Adipocyte (in vitro differentiated cells): ENCODE measurements at places on chromosomes 4 and X.

GRCh38 chr4:12178614-12179610 is 750.2 kb upstream of the HS3ST1 start:
- no peak for DNase-seq

DNA sequence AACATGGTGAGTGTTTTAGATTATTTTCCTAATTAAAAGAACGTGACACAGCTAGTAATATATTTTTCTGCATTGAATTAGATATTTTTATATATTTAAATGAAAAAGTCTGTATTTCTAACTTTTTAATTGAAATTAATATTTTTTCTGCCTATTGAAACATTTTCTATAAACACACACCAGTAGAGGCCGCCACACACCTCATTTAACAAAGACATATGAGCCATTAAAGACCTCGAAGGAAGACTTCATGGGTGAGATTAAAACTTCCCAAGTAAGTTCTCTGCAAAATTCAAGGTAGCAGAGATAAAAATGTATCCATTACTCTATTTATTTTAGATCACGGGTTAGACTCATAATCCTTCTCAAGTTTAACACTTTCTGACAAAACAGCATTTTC is 8.3 kb downstream of the SLITRK2 start:
- DNase-seq = peak; percentile 12

- no peak for DNase-seq
Measured at GRCh38 chr4:5894266-5894665, 1.4 kb upstream of the CRMP1 start.

DNA sequence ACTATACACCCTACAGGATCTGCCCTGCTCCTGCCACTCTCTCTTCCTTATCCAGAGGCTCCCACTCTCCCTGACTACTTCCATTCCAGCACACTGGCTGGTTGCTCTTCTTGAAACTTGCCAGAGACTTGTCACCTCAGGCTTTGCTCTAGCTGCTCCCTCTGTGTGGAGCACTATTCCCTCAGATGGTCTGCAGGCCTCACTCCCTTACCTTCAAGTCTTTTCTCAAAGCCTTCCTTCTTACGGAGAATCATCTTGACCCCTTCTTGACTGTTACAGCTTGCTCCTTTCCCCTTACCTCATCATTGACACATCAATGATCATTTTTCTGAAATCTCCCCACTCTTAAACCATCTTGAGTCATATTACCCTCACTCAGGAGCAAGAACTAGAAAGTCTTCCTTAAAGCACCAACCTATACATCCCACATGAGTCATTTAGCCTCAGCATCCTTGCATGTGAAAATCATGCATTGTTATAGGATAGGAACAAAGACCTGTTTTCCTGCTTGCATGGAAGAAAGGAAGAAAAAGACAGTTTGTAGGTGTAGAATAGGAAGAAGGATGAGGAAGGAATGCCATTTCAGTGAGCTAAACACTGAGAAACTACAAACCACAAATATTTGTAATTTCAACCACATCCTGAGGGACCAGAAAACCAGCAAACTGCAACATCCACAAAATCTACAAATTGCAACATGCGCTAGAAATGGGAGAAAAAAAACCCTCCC is 55.7 kb downstream of the ANTXR2 start:
- DNase-seq = peak; percentile 78

GRCh38 chr4:147717878-147718277 is 14.0 kb upstream of the ARHGAP10 start:
- DNase-seq = no peak

DNA sequence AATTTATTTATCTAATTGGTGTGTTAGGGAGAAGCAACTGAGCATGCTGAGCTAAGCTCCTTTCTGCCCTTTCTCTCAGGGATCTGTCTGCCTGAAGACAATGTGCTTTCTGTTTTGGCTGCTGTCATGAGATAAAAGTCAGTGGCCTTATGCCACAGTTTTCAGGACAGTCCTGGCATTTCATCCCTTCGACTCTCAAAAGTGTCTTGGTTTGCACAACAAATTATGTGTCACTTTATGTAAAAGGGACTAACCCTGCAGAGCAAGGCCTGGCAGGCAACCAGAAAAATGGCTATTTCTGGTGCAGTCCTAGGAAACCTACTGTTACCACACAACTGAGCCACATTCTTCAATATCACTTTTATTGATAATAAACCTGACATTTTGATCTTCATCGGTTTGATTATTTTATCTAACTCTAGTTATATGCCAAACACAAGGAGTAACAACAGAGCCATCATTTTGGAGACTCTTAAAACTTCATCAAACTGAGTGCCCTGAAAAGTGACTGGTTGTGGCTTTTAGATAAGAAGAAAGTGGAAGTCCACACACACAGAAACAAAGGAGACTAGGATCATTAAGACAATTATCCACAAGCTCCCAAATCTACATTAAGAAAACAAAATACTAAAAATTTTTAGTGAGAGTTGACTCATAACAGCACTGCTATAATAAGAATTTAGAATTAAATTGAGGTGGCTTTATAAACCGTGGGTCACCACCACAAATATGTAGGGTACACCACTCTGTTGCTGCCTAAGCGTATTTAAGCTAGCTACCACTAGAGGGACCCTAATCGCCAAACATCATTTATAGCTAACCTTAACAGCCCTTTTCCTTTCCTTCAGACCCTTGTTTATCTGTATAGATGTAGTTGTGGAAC is 95.9 kb upstream of the PTPN13 start:
- peak; percentile 86 for DNase-seq

- DNase-seq = peak; percentile 51
Measured at GRCh38 chrX:46165411-46165810, 379.8 kb downstream of the ZNF674 start.

GRCh38 chr4:159395693-159396092 is 292.8 kb downstream of the RAPGEF2 start:
- no peak for DNase-seq

- DNase-seq = no peak
Measured at GRCh38 chrX:30900227-30900626, 11.2 kb upstream of the TAB3 start.

DNA sequence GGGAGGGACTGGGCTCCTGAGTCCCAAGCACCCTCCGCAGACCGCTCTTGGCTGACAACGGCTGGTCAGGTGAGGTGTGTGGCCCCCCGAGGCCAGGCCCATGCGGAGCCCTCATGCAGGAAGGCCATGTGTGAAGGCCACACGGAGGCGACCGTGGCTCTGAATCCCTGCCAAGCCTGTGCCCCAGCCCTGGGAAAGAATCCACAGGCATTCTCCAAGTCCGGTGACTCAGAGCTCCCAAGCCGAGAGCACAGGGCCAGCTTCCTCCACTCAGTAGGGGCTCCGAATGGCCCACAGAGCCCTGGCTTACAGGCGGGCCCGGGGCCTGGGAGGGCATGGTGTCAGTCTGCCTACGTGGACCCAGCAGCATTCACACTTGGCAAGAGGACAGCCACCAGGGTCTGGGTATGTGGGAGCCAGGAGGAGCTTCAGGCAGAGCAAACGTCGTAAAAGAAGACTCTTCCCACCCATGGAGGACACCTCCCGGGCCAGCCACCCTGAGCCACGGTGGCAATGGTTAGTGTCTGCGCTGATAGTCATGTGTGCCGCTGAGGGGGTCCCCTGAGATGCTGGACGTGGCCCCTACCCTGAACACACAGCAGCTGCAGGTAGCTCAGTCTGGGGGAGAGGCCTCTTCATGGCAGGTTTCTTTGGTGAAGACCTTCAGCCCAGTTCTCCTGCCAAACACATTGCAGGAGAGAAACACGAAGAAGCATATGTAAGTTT is 105.7 kb downstream of the PSAPL1 start:
- peak; percentile 84 for DNase-seq

- DNase-seq = no peak
Measured at GRCh38 chr4:78069859-78070258, 12.7 kb downstream of the FRAS1 start.

GRCh38 chrX:133561251-133561650 is 146.0 kb upstream of the GPC4 start:
- DNase-seq = peak; percentile 61

GRCh38 chr4:123443401-123444289 is 47.0 kb downstream of the SPRY1 start:
- DNase-seq = peak; percentile 1
